NCI-H1436 treated with DMSO at 0.1 percent for 48 hours (cell line): ENCODE measurements at places on chromosomes 11 and 22.

- no peak for DNase-seq
Observed at GRCh38 chr11:85922367-85922766, 67.2 kb downstream of the CCDC83 start.

GRCh38 chr11:43879789-43880639 is 617 bp upstream of the ALKBH3 start:
- no peak for DNase-seq

DNA sequence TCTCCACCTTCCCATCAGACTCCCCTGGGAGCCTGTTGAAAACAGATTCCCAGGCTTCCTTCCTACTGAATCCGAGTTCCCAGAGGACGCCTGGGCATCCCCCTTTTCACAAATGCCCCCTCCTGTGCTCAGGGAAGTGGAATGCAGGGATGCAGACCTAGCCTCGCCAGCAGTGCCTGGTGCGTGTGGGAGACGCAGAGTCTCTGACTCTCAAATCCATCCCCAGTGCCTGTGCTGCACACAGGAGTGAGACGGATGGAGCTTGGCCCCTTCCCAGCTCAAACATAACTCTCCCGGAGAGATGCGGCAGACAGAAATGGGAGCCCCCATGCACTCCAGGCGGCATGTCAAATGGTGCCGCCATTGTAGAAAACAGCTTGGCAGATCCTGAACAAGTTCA is 62.6 kb downstream of the CTTN start:
- DNase-seq, result no peak

DNA sequence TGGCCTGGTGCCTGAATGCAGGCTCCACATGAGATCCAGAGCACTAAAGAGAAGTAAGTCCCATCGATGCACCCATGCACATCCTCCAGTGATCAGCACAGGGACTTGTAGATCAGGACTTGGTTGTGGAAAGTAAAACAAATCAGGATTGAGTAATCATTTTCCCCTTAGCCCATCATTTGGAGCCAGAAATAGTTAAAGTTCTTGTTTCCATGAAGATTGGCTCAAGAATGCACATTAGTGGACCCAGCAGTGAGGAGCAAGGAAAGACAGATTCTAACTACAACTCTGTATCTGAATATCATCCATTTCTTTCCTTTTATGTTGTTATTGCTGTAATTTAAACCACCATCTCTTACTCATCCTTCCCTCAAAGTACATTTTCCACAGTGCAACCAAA is 19.1 kb downstream of the CCDC83 start:
- no peak for DNase-seq

GRCh38 chr11:15649371-15650104 is 534.8 kb downstream of the INSC start:
- DNase-seq, result no peak

GRCh38 chr11:129946256-129946655 is 50.9 kb upstream of the NFRKB start:
- no peak for DNase-seq

GRCh38 chr11:108319541-108320145 is 96.8 kb downstream of the ATM start:
- DNase-seq, result no peak

DNA sequence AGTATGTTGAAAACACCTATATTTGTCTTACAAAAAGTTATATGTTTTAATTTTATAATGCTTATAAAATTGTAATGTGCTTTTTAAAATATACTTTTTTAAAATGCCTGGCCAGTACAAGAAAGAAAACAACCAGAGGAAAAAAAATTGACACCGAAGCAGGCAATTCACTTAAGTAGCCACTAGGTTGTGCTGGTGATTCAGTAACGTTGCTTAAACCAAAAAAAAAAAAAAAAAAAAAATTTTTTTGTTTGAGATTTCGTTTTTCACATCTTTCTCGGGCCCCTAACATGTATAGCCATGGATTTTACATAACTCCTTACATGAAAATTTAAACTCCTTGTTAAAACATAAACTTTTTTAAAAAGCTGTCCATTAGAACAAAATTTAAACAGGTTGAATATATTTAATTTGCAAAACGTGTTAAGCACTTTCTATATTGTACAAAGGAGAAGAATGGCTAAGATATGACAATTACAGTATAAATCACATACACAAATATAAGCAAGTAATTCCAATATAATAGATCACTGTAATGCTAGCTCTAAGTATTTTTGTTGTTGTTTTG is 9.2 kb downstream of the OR8B4 start:
- DNase-seq, result no peak

DNA sequence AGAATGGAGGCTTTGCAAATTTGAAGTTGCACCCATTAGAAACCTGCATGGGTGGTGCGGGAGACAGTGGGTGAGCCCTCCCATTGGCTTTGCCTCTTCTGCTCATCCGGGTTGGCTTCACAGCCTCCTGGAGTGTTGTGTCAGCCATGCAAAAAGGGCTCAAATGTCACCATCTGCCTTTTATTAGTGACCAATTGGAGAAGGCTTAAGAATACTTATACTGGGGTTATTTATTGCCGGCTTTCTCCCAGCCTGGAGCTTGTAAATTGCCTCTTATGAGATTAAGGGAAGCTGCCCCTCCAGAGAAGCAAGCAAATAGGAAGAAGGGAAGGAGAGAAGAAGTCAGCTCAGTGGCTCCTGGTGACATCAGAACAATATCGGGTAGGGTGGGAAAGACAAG is 182.6 kb downstream of the ST3GAL4 start:
- DNase-seq, result no peak

GRCh38 chr11:68012044-68012842 is 2.1 kb downstream of the ALDH3B1 start:
- DNase-seq, result no peak

GRCh38 chr22:38304526-38304925 is 12.7 kb downstream of the CSNK1E start:
- DNase-seq, result no peak
